ENCODE measurements at places on chromosomes 3 and 15.

GRCh38 chr3:197454014-197454413 is 101.8 kb downstream of the BDH1 start:
- DNase-seq = peak; percentile 52

- no peak for DNase-seq
Observed at GRCh38 chr15:72935521-72935920, 116.7 kb upstream of the NEO1 start.

DNA sequence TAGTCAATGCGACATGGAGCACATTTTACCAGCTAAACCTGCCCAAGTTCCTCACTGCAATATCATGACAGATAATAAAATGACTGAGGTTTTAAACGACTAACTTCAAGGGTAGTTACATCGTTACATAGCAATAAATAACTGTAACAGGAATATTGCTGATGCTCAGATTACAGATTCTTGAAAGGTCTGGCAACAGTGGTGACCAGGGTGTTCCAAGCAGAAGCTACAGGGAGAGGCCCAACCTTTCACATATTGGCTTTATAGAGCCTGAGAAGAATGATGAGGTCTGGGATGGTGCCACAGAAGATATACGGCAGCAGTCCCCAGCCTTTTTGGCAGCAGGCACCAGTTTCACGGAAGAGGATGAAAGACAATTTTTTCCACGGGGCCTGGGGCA is 51.1 kb upstream of the CSPG5 start:
- no peak for DNase-seq

GRCh38 chr3:27728195-27729087 is 6.3 kb upstream of the EOMES start:
- no peak for DNase-seq

GRCh38 chr3:11288786-11289637 is 16.8 kb downstream of the ATG7 start:
- DNase-seq = peak; percentile 90

GRCh38 chr3:128289534-128289933 is 136.3 kb downstream of the EEFSEC start:
- DNase-seq = no peak

- DNase-seq = peak; percentile 97
Observed at GRCh38 chr3:5187156-5187919, at the start of gene EDEM1. Gene EDEM1, plus strand, starts transcription at chr3:5187707. Its CDS starts 99 bp downstream, at chr3:5187806.

DNA sequence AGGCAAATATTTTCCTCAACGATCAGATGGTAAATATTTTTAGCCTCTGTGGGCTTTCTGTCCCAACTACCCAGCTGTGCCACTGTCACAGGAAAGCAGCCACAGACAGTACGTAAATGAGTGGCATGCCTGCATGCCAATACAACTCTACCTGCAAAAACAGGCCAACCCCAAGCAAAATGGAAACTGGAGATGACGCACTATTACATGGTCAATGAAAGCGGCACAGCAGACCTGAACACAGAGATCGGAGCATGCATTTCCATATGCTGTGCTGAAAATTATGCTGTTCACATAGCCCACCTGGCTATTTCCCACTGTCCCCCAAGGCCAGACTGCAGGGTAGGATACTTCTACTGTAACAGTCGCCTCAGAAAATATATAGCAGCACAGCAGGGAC is 57.8 kb downstream of the HERC2 start:
- DNase-seq = no peak

- DNase-seq = peak; percentile 34
Observed at GRCh38 chr3:160027541-160028195, 39.0 kb downstream of the IL12A start.

DNA sequence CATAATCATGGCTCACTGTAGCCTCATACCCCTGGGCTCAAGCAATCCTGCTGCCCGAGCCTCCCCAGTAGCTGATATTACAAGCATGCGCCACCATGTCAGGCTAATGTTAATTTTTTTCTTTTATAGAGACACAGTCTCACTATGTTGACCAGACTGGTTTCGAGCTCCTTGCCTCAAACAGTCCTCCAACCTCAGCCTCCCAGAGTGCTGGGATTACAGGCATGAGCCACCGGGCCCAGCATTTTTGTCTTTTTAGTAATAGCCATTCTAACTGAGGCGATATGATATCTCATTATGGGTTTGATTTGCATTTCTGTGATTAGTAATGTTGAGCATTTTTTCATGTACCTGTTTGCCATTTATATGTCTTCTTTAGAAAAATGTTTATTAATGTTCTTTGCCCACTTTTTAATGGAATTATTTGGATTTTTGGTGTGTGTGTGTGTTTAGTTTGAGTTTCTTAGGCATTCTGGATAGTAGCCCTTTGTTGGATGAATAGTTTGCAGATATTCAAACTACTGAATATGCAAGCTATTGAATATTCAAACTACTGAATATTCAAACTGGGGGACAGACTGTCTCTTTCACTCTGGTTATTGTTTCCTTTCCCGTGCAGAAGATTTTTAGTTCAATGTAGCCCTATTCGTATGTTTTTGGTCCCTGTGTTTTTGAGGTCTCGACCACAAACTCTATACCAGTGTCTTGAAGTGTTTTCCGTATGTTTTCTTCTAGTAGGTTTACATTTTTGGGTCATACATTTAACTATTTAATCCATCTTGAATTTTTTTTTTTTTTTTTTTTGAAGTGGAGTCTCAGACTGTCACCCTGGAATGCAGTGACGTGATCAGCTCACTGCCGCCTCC is 39.2 kb downstream of the CCDC66 start:
- no peak for DNase-seq

DNA sequence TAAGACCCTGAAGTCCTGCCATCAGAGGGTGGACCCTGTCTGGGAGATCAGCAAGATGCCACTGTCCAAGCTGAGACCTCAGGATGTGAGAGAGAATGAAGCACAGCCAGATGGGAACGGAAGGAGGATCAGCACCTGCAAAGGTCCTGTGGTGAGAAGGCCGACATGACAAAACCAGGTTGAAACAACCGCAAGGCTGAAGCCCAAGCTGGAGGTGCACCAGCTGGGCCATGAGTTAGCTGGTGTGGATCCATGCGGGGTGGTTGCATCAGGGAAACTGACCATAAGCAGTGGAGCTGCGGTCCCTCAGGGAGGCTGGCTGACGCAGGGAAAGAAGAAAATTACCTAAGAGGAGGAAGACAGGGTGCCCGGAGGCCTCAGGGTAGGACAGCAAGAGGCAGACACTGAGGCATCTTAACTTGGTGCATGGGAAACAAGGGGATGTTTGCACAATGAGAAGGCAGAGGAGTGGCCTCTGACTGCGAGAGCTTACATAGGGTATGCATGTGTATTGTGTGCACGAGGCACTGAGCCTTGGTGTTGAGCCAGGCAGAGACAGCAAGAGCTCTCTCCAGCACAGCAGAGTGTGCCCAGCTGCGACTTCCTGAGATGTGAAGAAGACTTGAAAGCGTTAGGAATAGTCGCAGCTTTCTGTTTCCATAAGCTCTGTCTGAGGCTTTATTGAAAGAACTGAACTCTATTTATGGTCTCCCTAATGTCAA is 497.7 kb downstream of the OCA2 start:
- DNase-seq = peak; percentile 27

DNA sequence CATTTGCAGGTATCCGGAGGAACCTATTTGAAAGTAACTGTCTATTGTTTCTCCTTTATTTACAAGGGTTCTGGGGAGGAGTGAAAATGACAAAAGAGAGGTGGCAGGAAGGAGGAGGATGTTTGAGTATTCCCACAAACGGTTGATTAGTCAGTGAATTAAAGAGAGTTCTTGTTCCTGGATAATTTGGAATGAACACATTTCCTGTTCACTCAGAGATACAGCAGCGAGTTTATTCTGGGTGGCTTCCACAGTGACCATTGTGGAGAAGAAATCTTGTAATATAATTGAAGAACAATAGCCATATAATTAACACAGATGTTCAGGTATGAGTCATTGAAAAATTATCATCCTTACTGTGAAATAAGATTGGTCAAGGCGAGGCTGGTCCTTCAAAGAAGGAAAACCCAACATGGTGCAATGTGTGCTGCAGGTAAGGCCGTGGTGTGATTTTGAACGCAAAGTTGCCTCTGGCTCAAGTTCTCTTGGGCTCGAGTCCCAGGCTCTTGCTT is 77.3 kb downstream of the NFKBIZ start:
- DNase-seq = peak; percentile 23

GRCh38 chr15:77032647-77033416 is 37.9 kb downstream of the PSTPIP1 start:
- DNase-seq = no peak

GRCh38 chr15:80550219-80550907 is 144.7 kb upstream of the ABHD17C start:
- DNase-seq = peak; percentile 97

GRCh38 chr3:73503781-73504180 is 121.0 kb downstream of the PDZRN3 start:
- DNase-seq = peak; percentile 37

GRCh38 chr3:24272875-24273274 is 221.8 kb downstream of the THRB start:
- DNase-seq = no peak

- DNase-seq = no peak
Observed at GRCh38 chr3:40557575-40558161, 32.9 kb downstream of the ZNF621 start.

GRCh38 chr3:120450600-120451271 is at the start of gene FSTL1:
Gene FSTL1, minus strand, starts transcription at chr3:120450992. Its CDS starts 246 bp downstream, at chr3:120450746.
- DNase-seq = peak; percentile 85

GRCh38 chr3:20317616-20318015 is 131.6 kb upstream of the SGO1 start:
- no peak for DNase-seq
